ENCODE measurements at places on chromosomes 4 and X. TPM values are rescaled to one million over a fixed set of nuclear protein-coding genes. Genes with fewer than 3 reads are reported as not detected.

- no peak for DNase-seq
- H3K27ac ChIP-seq, result no peak overlapping the region
- H3K4me3 ChIP-seq, result no peak overlapping the region
Observed at GRCh38 chr4:98094118-98094517, 49.2 kb downstream of the STPG2 start.

GRCh38 chr4:2261110-2261852 is 628 bp downstream of the MXD4 start:
- H3K27me3 ChIP-seq, result no peaks in the 10 kb centered on the region
- H3K27ac ChIP-seq, result peak overlapping the region; percentile 80
- H3K4me3 ChIP-seq, result peak overlapping the region; percentile 93
- H3K4me1 ChIP-seq, result peaks cover 26% of the 10 kb centered on the region
- H3K36me3 ChIP-seq, result no peaks in the 10 kb centered on the region

GRCh38 chr4:144644368-144645101 is 1.4 kb upstream of the HHIP start:
- peaks cover 63% of the 10 kb centered on the region for H3K27me3 ChIP-seq
- no peak overlapping the region for H3K27ac ChIP-seq

Gene PPEF2
- total RNA-seq, result not detected

DNA sequence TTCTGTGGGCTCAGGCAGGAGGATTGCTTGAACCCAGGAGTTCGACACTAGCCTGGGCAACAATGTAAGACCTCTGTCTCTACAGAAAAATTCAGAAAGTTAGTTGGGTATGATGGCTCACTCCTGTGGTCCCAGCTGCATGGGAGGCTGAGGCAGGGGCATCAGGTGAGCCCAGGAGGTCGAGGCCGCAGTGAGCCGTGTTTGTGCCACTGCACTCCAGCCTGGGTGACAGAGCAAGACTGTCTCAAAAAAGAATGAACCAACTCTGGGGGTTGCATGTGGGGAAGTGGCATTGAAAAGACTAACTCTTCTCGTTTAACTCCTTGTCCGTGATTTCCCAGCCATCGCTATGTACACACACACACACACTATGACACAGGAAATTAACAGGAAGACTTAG is 26.9 kb downstream of the ENOPH1 start:
- no peaks in the 10 kb centered on the region for H3K4me1 ChIP-seq
- peaks cover 16% of the 10 kb centered on the region for H3K36me3 ChIP-seq
- no peak overlapping the region for H3K4me3 ChIP-seq
- H3K27ac ChIP-seq, result no peak overlapping the region
- H3K27me3 ChIP-seq, result no peaks in the 10 kb centered on the region
- no peak for DNase-seq

- H3K27me3 ChIP-seq, result no peaks in the 10 kb centered on the region
- H3K4me3 ChIP-seq, result no peak overlapping the region
- no peaks in the 10 kb centered on the region for H3K36me3 ChIP-seq
- DNase-seq, result peak; percentile 79
- no peak overlapping the region for H3K27ac ChIP-seq
Observed at GRCh38 chr4:17112292-17112659, 213.8 kb upstream of the LDB2 start.

Gene GPR119
- total RNA-seq, result not detected

- peak overlapping the region; percentile 82 for H3K4me3 ChIP-seq
- H3K27ac ChIP-seq, result no peak overlapping the region
- H3K27me3 ChIP-seq, result no peaks in the 10 kb centered on the region
- H3K36me3 ChIP-seq, result no peaks in the 10 kb centered on the region
Observed at GRCh38 chr4:39045827-39046221, 13.6 kb upstream of the TMEM156 start.

Gene FNIP2
- 10.5 TPM for total RNA-seq

- H3K4me3 ChIP-seq, result no peak overlapping the region
- H3K36me3 ChIP-seq, result no peaks in the 10 kb centered on the region
- H3K4me1 ChIP-seq, result no peaks in the 10 kb centered on the region
- no peak for DNase-seq
- H3K27me3 ChIP-seq, result no peaks in the 10 kb centered on the region
Observed at GRCh38 chr4:172897046-172897445, 271.6 kb upstream of the GALNT7 start.

DNA sequence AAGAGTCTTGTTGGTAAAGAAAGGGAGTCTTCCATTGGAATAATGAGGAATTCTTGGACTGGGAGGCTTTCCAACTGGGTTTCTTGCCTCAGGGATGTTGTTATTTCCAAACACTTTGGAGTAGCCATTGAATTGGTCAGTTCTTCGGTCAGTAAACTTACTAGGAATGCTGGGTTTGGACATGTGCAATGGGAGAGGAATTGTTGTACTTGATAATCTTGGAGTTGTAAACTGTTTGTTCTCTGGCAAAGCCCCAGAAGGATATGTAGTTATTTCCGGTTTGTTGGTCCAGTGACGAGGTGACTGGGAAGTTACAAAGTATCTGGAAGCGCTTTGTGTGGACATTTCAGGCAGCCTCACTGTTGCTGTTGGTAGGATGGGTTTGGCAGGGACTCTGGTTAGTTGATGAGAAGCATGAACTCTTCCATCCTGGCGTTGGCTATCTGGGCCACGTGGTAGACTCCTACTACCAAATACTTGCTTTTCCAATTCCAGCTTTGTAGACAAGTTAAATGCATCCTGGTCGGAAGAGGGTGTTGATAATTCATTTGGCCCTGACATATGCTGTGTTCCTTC is 25.9 kb downstream of the MXRA5 start:
- no peaks in the 10 kb centered on the region for H3K27me3 ChIP-seq
- no peak overlapping the region for H3K4me3 ChIP-seq
- no peaks in the 10 kb centered on the region for H3K4me1 ChIP-seq
- DNase-seq, result no peak

Gene BRS3
- not detected for total RNA-seq

Data from neural progenitor cell (in vitro differentiated cells).